ENCODE measurements at places on chromosomes 5 and 9.

DNA sequence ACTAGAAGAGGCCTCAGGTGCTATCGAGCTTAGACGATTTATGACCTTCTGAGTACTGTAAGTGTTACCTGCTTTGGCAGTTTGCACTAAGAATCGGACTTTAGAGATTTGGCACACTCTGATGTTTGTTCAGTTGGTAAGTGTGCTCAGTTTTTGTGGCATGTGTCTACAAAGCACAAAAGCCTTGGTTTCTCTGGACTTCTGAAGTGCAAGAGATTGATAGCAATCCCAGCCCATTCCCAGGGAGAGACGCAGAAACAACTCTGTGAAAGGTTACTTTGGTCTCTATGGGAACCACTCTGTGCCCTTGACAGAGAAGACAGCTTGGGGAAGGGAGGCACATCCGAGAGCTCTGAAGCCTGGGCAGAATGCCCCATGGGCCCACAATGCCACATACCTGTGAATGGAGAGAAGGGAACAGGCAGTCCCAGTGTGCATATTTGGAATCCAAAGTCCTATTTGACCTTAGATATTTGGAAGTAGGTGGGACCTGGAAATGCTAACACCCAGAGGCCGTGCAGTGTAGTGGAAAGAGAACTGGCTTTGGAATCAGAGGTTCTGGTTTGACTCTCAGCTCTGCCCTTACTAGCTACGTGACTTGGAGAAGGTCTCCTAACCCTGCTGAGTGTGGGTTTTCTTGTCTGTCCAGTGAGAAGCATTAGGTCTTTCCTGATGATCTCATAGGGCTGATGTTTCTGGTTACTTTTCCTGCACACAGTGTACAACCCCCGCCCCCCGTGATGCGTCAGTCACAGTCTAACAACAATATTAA, 194.3 kb upstream of the VLDLR start:
- no peak for DNase-seq

- no peak for DNase-seq
Observed at GRCh38 chr9:88005240-88005639, 30.9 kb upstream of the CDK20 start.

- DNase-seq: no peak
Observed at GRCh38 chr9:133708246-133709014, 29.7 kb downstream of the SARDH start.

GRCh38 chr5:14220642-14221041, 77.5 kb downstream of the TRIO start:
- no peak for DNase-seq

DNA sequence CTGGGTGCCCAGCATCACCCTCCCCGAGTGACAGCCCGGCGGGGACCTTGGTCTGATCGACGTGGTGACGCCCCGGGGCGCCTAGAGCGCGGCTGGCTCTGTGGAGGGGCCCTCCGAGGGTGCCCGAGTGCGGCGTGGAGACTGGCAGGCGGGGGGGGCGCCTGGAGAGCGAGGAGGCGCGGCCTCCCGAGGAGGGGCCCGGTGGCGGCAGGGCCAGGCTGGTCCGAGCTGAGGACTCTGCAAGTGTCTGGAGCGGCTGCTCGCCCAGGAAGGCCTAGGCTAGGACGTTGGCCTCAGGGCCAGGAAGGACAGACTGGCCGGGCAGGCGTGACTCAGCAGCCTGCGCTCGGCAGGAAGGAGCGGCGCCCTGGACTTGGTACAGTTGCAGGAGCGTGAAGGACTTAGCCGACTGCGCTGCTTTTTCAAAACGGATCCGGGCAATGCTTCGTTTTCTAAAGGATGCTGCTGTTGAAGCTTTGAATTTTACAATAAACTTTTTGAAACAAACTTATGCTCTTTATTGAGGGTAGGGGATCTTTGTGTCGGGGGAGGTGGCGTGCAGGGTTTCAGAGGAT, 1.3 kb downstream of the GADD45G start:
- peak; percentile 37 for DNase-seq

DNA sequence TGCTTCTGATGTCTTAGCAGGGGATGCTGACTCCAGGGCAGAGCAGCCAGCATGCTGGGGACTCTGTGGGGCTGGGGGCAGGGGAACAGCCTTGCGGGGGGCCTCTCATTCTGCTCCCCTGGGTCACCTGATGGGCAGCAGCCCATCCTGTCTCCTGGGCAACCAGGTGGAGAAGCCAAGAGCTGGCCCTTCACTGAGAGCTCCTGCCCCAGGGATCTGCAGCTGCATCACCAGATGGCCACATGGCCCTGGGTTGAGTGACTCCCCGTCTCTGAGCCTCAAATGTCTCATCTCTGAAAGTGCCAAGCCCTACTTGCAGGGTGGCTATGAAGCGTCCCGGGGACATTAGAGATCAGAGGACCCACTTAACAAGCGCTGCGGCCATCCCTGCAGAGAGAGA, 49.1 kb downstream of the LRSAM1 start:
- DNase-seq: no peak

- DNase-seq: no peak
Observed at GRCh38 chr5:131148835-131149234, 16.2 kb downstream of the HINT1 start.

DNA sequence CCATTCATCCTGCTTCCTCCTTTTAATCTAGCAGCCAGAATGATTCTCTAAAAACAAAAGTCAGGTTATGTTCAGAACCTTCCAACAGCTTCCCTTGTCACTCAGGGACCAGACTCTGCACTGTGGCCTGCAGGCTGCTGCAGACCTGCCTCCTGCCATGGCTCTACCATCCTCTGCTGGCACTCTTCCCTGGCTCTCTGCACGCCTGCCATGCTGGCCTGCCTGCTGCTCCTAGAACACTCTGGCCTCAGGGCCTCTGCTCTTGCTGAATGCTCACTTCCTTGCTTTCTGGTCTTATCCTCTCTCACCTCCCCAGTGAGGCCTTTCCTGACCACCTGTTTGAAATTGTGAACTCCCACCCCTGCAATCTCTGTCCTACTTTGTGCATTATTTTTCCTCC, 149.4 kb downstream of the CD180 start:
- DNase-seq: no peak

DNA sequence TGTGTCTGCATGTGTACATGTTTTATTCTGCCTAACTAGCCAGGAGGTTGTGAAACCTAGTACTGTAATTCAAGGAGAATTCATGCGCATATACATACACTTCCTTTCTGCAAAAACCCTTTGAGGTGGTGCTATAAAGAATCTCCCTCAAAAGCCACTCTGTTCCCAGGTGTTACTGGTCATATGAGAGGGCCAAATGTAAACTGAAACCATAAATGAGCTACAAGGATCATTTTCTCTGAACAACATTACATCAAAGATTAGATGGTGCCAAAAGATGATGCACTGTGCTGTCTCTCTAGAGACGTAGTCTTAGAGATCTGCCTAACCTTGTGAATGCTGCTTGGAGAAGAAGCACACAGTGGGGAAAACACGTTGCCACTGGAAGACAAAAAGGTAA, 15.7 kb downstream of the NREP start:
- no peak for DNase-seq

DNA sequence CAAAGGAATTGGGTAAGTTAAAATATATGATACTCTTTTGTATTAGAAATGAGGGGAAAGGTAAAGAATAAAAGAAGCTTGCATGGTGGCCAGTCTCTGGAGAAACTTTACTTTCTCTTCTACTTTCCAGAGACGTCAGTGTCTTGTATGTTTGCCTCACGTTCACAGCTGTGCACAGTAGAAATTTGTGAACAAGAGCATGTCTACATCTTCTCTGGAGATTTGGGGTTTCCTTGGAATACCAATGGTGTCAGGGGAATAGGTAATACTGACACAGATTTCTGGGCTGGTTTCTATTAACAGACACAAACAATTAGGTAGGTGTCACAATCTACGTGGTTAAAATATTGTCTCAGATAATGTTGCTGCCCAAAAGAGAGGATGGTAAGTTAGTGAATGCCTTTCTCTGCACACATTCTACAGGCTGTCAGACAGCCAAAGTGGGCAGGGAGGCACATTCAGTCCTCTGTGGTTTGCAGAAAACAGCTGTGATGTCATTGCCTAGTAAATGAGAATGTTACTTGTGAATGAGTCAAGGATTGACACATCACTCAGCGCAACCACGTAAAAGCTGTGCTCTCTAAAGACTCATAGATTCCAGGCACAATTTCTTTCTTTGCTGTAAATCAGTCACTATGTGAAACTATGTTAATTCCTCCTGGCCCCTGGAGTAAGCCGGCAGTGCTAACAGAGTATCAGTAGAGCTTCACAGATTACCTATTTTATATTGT, 397.1 kb downstream of the MAN2A1 start:
- DNase-seq: peak; percentile 67

- no peak for DNase-seq
Observed at GRCh38 chr9:16626577-16627130, 243.8 kb downstream of the BNC2 start.

GRCh38 chr5:124697933-124698591, 48.4 kb downstream of the ZNF608 start:
- DNase-seq: no peak

- DNase-seq: no peak
Observed at GRCh38 chr5:122081541-122081940, 3.5 kb upstream of the LOX start.

GRCh38 chr5:57600321-57600720, 117.7 kb upstream of the ACTBL2 start:
- DNase-seq: no peak

- no peak for DNase-seq
Observed at GRCh38 chr5:135133698-135134515, 99.9 kb upstream of the PITX1 start.

DNA sequence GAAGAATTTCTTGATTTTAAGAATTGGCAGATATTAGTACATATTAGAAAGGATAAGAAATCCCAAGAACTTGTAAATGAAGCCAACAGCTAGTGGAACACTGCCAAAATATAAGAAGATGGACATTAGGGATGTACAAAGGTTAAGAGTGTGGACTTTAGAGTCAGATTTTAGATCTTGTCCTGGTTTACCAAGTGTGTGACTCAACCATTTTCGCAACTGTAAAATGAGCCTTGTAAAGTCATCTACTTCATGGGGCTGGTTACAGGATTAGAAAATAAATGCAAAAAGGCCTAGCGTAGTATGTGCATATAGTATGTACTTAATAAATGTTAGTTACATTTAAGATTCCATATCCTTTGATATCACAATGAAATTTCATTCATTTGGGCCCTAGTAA, 260.0 kb downstream of the RAB3C start:
- DNase-seq: no peak

DNA sequence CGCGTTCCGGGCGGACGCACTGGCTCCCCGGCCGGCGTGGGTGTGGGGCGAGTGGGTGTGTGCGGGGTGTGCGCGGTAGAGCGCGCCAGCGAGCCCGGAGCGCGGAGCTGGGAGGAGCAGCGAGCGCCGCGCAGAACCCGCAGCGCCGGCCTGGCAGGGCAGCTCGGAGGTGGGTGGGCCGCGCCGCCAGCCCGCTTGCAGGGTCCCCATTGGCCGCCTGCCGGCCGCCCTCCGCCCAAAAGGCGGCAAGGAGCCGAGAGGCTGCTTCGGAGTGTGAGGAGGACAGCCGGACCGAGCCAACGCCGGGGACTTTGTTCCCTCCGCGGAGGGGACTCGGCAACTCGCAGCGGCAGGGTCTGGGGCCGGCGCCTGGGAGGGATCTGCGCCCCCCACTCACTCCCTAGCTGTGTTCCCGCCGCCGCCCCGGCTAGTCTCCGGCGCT, at the start of gene DAPK1:
Gene DAPK1, plus strand, starts transcription at position 264 of the 442 bp plus-strand sequence. CDS start 1,211 bp downstream, outside the sequence.
- peak; percentile 45 for DNase-seq

DNA sequence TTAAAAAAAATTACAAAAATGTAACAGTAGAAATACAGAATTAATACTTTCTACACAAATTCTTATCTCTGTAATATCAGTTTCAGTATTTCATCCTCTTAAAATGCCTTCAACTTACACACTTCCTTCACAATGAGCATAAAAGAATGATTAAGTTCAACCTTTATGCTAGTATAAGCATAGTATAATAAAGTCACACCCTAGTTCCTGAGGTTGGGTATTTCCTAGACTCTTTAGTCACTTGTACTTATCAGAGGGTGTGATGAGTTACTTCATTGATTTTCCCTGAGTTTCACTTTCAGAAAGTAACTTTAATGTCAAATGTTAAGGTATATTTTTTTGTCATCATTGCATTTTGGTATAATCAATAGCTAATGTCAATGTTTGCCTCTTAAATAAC, 302.4 kb downstream of the PDE4D start:
- peak; percentile 63 for DNase-seq

GRCh38 chr5:126718236-126718868, 58.6 kb upstream of the LMNB1 start:
- DNase-seq: no peak

GRCh38 chr9:74946686-74947085, 6.0 kb downstream of the C9orf40 start:
- no peak for DNase-seq

GRCh38 chr9:35051069-35051967, 21.1 kb downstream of the VCP start:
- peak; percentile 47 for DNase-seq

DNA sequence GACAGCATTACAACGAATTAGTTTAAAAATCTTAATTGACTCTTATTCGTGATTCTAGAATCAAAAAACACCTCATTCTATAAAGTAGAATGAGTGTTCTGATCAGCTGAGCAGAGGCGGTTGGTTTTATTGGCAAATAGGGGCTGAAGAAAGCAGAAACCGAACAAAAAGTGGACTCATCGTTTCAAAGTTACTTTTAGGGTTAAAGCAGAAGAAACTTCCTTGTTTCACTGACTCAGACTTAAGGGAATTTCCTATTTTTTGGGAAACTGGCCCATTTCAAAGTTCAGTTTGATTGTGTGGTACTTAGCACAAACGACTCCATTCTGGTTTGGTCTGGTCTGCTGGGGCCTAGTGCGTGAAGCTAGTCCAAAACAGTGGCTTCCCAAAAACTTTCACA, 862 bp upstream of the NDUFB6 start:
- no peak for DNase-seq

DNA sequence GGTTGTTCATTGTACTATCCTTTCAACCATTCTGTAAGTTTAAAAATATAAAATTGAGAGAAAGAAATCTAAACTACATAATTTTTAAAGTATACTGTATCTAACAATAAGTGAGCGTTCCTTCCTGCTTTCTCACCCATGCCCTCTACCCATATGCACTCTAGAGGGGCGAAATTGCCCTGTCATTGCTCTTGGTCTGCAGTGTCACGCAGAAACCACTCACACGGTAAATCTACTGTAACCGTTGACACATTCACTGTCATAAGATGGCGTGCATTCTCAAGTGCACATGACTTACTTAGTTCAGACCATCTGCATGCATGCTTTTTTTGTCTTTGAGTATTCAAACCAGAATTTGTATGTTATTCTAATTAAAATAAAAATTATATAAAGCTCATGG, 55.7 kb upstream of the NIPBL start:
- no peak for DNase-seq

- DNase-seq: peak; percentile 34
Observed at GRCh38 chr9:75071530-75072122, 16.3 kb downstream of the NMRK1 start.

GRCh38 chr5:158756871-158757270, 342.8 kb downstream of the EBF1 start:
- DNase-seq: no peak
